Bladder microvascular endothelial cell (primary cell): ENCODE measurements at places on chromosomes 2 and 18. TPM values are rescaled to one million over a fixed set of nuclear protein-coding genes. Genes with fewer than 3 reads are reported as not detected.

Gene IRS1
- 0.06 and 0.16 TPM in 2 replicates for total RNA-seq

Gene SH2D6
- 0.16 and 0.19 TPM in 2 replicates for total RNA-seq

Gene TSGA10
- total RNA-seq, result 1.3 and 2.6 TPM in 2 replicates

Gene IL37
- total RNA-seq, result not detected in 2 replicates

Gene CHRNG
- total RNA-seq, result not detected in 2 replicates

Gene UGT1A10
- total RNA-seq, result 0.06 TPM in 1 of 2 replicates, not detected in the other

Gene MAB21L4
- not detected in 2 replicates for total RNA-seq

Gene PTRHD1
- total RNA-seq, result 26.3 and 37.2 TPM in 2 replicates

Gene MARS2
- 2.9 and 9.2 TPM in 2 replicates for total RNA-seq

Gene HOXD3
- total RNA-seq, result 7.6 and 16.0 TPM in 2 replicates

Gene CD226
- total RNA-seq, result 0.32 and 1.0 TPM in 2 replicates

Gene SERPINB11
- total RNA-seq, result not detected in 2 replicates

Gene SLC38A11
- not detected in 2 replicates for total RNA-seq

Gene LIMS4
- total RNA-seq, result 14.7 and 42.7 TPM in 2 replicates

Gene NLRC4
- total RNA-seq, result not detected in 2 replicates

Gene FOXD4L1
- under 0.01 and 0.06 TPM in 2 replicates for total RNA-seq

Gene IL36A
- total RNA-seq, result not detected in 2 replicates

Gene DAW1
- under 0.01 TPM in 1 of 2 replicates, not detected in the other for total RNA-seq

Gene ARHGEF4
- total RNA-seq, result under 0.01 and 1.0 TPM in 2 replicates

Gene SIX3
- not detected in 2 replicates for total RNA-seq

Gene SNTG2
- total RNA-seq, result 0.44 TPM in 1 of 2 replicates, not detected in the other

Gene TRIM43
- not detected in 2 replicates for total RNA-seq

Gene RAX
- not detected in 2 replicates for total RNA-seq

Gene CCDC141
- total RNA-seq, result under 0.01 and 0.57 TPM in 2 replicates

Gene CLEC4F
- 0.13 and 0.16 TPM in 2 replicates for total RNA-seq

Gene ILKAP
- 19.4 and 34.5 TPM in 2 replicates for total RNA-seq

Gene DYSF
- total RNA-seq, result 166 and 175 TPM in 2 replicates

Gene CFAP221
- total RNA-seq, result 0.06 and 0.16 TPM in 2 replicates

Gene IL36G
- not detected in 2 replicates for total RNA-seq

Gene ASPRV1
- total RNA-seq, result 0.16 and 0.25 TPM in 2 replicates

Gene TTN
- 0.49 and 0.82 TPM in 2 replicates for total RNA-seq

Gene ANKRD29
- 3.8 and 4.9 TPM in 2 replicates for total RNA-seq

Gene CERKL
- not detected in 2 replicates for total RNA-seq

Gene ERFE
- total RNA-seq, result 0.19 and 0.65 TPM in 2 replicates

Gene GPR35
- total RNA-seq, result 0.16 and 0.50 TPM in 2 replicates

Gene ATOH8
- total RNA-seq, result 25.1 and 31.7 TPM in 2 replicates

Gene AP1S3
- 2.3 and 5.7 TPM in 2 replicates for total RNA-seq

Gene PJVK
- total RNA-seq, result 0.32 and 1.3 TPM in 2 replicates

Gene KIAA2012
- total RNA-seq, result not detected in 2 replicates

Gene CRYGC
- total RNA-seq, result not detected in 2 replicates

Gene CREG2
- 0.06 and 0.65 TPM in 2 replicates for total RNA-seq

Gene GKN1
- not detected in 2 replicates for total RNA-seq

Gene CHN1
- total RNA-seq, result 11.5 and 22.6 TPM in 2 replicates

Gene FBLN7
- total RNA-seq, result 1.3 and 4.4 TPM in 2 replicates

Gene NEU2
- total RNA-seq, result not detected in 2 replicates

Gene DQX1
- 0.16 TPM in 1 of 2 replicates, not detected in the other for total RNA-seq

Gene VWC2L
- not detected in 2 replicates for total RNA-seq

Gene GCKR
- under 0.01 and 0.19 TPM in 2 replicates for total RNA-seq

Gene ROCK1
- total RNA-seq, result 26.1 and 50.0 TPM in 2 replicates

Gene MRPS9
- 19.1 and 23.8 TPM in 2 replicates for total RNA-seq

Gene TRAF3IP1
- total RNA-seq, result 6.6 and 7.8 TPM in 2 replicates

Gene AQP12A
- not detected in 2 replicates for total RNA-seq
